Tibial nerve (tissue), 4 donors: ENCODE measurements at places on chromosomes 2 and 18.
A peak's percentile ranks its signal among the peaks of the same experiment; 100 is the strongest.

- DNase-seq: no peak
Observed at GRCh38 chr18:39105104-39105503, 1539.5 kb upstream of the CELF4 start.

GRCh38 chr2:195470622-195471021 lies 186.4 kb upstream of the SLC39A10 start:
- DNase-seq: no peak

DNA sequence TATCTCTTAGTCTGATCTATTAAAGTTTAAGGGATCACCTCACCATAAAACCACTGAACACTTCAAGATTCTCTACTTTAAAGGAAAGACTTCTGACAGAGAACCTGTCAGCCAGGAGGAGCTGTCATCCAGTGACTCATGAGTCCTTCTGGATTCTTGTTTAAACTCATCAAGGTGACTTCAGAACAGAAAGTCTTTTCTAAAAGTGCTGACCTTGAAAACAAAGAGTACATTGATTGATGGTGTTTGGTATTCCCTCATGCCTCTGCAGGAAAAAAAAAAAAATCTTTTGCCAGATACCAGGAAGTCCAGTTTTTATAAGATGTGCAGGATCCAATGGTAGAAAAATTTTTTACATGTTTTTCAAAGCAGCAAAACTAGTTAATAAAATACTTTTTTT lies 12.3 kb downstream of the DSG2 start:
- no peak for DNase-seq

GRCh38 chr2:234535464-234535863 lies 38.6 kb upstream of the ARL4C start:
- DNase-seq: no peak

GRCh38 chr2:71895320-71896161 lies 252.1 kb downstream of the CYP26B1 start:
- DNase-seq: no peak

- no peak for DNase-seq
Observed at GRCh38 chr18:33735428-33735827, 157.4 kb downstream of the ASXL3 start.

GRCh38 chr18:59885579-59886163 lies 14.1 kb upstream of the PMAIP1 start:
- DNase-seq: no peak

GRCh38 chr18:22637787-22638186 lies 220.1 kb upstream of the CTAGE1 start:
- no peak for DNase-seq

GRCh38 chr2:119371111-119371510 lies 4.3 kb downstream of the DBI start:
- no peak for DNase-seq

- DNase-seq: no peak
Observed at GRCh38 chr18:76721207-76721996, 101.0 kb upstream of the ZNF236 start.

- no peak for DNase-seq
Observed at GRCh38 chr18:2823202-2823601, 23.6 kb upstream of the EMILIN2 start.

DNA sequence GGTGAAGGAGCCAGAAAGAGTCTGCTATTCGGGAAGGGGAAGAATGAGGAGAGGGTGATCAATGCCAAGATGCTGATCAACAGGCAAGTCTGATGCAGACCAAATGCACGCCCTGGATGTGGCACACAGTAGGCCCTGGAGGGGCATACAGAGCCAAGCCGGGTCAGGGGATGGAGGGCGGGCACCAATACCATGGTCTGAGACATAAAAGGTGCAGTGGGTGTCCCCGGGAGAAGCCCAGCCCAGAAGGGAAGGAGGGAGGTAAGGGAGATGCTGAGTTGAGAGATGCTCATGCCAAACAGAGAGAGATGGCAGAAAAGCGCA lies 66.6 kb upstream of the ID2 start:
- DNase-seq: no peak

DNA sequence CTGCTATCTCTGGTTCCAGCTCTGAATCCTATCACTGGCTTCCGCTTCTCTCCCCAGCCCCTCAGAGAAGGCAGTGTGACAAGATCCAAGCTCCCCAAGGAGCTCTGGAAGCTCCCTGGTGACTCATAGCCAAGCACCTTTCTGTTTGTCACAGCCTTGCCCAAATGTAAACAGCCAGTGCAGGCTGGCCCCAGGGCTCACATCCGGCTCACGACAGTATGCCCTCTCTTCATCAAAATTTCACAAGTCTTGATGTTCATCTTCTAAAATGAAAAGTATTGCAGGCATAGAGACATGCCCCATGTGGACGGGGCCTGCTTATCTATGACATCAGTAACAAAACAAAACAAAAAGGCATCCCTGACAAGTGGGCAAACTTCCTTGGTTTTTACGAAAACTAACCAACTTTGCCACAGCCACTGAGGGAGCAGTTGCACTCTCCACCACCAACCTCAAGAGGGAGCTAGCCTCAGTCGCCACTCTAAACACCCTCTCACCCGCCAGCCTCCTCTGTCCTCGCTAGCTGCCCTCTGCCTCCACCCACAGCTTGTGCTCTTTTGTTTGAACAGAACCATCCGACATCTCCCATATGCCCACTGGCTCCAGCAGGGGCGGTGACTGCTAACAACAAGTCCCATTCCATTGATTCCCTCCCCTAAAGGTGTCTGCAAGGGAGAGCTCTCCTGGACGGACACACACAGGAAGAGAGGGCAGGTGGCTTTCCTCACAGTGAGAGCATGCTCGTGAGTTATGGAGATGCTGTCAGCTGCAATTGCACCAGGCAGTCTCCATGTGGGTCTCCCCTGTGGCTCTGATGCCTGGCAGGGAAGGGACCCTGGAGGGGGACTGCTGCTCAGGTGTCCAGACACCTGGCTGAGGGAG lies 71.0 kb upstream of the DAPL1 start:
- no peak for DNase-seq

DNA sequence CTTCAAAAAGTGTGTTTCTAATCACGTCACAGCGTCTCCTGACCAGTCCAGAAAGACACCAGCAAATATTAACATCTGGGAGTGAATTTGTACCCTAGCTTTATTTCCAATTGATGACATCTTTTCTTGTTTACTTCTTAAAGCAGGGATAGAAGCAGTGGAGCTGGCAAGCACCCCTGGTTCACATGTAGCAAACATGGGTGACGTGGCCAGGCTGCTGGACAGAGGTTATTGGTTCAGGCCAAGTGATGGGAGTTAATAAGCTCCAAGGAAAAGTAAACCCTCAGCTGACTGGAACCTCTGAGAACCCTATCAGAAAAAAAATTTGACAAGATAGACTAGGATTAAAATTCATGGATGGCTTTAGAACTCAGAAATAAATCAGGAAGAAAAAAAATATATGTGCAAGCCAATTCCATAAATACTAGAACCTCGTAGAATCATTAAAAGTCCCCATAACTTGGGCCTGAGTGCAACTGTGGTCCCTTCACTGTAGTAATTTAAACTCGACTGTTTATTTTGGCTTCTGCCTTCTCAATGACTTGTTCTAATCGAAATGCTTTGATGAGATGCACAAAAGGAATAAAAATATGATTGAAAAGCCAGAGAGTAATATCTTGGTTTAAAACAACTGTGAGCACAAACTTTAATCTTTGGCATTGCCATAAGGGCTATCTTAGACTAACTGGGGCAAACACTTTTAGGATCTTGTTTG lies 121.5 kb upstream of the CTAGE1 start:
- peak; percentile 62 for DNase-seq

GRCh38 chr2:9720352-9721093 lies 89.7 kb upstream of the YWHAQ start:
- no peak for DNase-seq

- no peak for DNase-seq
Observed at GRCh38 chr18:48545757-48546321, 7.0 kb downstream of the CTIF start.

DNA sequence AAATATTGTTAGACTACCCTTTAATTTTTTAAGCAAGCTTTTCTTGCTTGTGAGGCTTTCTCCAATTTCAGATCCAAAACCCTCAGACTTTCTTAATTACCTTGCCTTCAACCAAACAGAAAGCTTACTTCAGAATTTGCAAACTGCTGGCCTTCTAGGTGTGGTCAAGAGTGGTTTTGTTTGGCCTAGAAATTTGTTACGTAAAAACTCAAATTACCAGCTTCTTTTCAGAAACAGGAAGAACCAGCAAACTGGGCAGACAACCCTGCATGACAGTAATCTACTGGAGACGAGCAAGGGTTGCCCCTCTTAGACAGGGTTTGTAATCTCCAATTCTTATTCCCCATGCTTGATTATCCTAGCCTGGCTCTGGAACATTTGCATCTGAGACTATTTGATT lies 27.1 kb downstream of the SRBD1 start:
- no peak for DNase-seq

- no peak for DNase-seq
Observed at GRCh38 chr18:50453014-50453680, 78.3 kb downstream of the SKA1 start.

DNA sequence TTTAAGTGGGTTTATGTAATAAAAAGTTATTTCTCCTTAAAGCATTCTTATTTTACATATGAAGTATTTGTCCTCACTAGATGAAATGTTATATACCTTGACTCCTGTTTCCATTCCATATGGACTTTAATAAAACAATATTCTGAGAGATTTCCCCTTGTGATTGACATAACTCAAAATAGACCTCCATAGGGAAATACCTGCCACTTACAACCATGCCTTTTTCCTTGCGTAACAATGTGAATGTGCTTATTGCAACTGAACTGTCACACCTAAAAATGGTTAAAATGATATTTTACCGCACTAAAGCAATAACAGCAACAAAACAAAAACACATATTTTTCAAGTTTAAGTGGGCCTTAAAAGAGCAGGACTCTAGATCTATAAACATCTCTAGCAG lies 70.3 kb upstream of the TGIF1 start:
- DNase-seq: no peak

DNA sequence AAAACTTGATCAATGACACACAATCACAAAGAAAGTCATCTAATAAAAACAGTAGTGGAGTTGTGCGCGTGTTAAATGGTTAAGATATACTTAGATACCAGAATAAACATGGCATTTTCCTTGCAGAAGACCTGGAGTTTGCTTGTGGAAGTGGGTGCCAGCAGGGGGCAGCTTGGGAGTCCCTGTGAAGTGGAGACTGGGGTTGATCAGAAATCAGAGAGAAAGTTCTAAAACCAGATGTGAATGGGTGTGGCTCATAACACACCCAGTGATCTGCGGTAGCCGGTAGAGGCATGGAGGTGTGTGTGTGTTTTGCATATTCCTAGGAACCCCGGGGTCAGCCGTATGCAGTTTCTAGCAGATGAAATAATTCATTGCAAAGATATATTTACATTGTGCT lies 300.1 kb upstream of the TRIB2 start:
- peak; percentile 53 for DNase-seq

DNA sequence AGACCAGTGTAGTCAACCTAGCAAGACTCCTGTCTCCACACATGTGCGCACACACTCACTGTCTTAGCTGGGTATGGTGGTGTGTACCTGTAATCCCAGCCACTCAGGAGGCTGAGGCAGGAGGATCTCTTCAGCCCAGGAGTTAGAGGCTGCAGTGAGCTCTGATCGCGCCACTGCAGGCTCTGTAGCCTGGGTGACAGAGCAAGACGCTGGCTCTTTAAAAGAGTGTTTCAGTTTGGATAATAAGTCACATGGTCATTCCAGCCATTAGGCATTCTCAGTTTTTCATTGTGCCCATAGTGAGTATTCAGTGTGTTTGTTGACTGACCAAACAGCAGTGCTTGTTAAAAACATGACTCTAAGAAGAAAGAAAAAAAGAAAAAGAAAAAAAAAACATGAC lies 31.0 kb downstream of the RAB10 start:
- no peak for DNase-seq

- DNase-seq: no peak
Observed at GRCh38 chr2:151522556-151522955, 112.9 kb downstream of the RIF1 start.

DNA sequence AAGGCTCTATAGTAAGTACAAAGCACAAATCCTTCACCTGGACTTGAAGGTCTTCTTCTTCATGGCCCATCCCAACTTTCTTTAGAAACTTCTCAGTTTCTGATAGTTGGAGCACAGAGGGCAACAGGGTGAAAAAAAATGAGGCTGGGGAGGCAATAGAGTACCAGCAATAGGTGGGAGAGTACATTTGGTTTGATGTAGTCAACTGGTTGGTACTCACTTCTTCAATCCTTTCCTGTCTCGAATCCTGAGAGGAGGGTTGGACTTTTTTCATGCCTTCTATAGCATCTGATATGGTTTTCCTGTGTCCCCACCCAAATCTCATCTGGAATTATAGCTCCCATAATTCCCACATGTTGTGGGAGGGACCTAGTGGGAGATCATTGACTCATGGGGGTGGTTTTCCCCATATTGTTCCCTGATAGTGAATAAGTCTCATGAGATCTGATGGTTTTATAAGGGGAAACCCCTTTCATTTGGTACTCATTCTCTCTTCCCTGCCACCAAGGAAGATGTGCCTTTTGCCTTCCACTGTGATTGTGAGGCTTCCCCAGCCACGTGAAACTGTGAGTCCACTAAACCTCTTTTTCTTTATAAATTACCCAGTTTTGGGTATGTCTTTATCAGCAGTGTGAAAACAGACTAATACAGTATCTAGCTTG lies 75.9 kb upstream of the LCLAT1 start:
- DNase-seq: no peak

- no peak for DNase-seq
Observed at GRCh38 chr2:37361216-37361815, 16.9 kb downstream of the QPCT start.

- DNase-seq: no peak
Observed at GRCh38 chr2:207341112-207341750, 175.5 kb upstream of the KLF7 start.

DNA sequence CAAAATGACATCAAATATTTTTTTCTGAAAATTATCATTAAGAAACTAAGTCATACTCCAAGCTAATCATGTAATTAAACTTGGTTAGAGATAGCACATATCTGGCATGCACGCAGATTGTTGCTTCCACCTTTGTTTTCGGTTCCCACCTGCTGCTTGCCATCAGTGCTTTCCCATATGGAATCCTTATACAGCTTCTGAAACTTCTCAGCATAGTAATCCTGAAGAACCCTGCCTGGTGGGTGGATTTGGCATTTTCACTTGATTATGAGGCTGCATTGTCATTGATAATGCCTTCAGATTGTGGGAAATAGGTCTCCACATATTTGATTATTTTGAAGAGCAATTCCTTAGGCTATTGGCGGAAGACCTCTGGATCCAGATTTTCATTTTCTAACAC lies 47.5 kb downstream of the ZC3H6 start:
- DNase-seq: no peak

DNA sequence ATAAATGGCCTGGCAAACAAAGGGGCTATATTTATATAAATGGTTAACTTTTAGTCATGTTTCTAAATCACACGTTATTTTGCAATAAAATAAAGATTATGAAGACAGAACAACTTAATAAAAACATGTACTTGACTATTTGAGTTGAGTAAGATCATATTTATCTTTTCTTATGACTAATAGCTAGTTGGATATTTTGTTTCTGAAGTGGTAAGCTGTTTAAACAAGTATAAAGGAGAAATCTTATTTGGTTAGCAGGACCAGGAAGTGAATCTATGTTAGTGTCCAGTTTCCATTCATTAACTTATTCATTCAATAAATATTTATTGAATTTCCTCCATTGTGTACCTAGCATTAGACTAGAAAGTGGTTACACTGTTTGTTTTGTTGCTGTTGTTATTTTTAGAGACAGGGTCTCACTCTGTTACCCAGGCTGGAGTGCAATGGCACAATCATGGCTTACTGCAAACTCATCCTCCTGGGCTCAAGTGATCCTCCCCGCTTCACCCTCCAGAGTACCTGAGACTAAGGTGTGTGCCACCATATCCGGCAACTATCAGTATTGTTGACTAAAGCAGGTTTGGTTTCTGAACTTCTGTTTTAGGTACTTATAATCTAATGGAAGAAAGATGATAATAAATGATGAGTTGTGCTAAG lies 312.6 kb downstream of the DPP10 start:
- no peak for DNase-seq

GRCh38 chr2:188984680-188985079 lies 10.5 kb downstream of the COL3A1 start:
- peak; percentile 54 for DNase-seq
